ENCODE measurements at places on chromosomes 11 and 22.

- DNase-seq = no peak
Observed at GRCh38 chr11:64071849-64072248, 36.1 kb downstream of the FLRT1 start.

DNA sequence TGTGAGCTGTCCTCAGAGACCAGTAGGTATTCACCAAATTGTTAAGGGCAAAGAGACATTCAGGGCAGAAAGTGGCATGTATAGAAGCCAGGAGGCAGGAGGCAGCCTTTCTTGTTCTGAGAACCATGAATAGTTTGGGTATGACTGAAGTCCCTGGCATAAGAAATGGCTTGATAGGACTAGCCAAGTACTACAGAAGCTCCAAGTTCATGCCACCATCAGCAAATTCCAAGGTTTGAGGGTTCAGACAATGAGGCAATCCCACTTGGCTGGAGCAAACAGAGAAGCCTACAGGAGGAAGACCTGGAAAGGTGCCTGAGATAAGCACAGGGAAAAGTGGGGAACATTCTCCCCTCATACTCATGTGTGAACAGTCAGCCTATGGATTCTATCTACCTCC, 25.8 kb downstream of the XRRA1 start:
- no peak for DNase-seq

DNA sequence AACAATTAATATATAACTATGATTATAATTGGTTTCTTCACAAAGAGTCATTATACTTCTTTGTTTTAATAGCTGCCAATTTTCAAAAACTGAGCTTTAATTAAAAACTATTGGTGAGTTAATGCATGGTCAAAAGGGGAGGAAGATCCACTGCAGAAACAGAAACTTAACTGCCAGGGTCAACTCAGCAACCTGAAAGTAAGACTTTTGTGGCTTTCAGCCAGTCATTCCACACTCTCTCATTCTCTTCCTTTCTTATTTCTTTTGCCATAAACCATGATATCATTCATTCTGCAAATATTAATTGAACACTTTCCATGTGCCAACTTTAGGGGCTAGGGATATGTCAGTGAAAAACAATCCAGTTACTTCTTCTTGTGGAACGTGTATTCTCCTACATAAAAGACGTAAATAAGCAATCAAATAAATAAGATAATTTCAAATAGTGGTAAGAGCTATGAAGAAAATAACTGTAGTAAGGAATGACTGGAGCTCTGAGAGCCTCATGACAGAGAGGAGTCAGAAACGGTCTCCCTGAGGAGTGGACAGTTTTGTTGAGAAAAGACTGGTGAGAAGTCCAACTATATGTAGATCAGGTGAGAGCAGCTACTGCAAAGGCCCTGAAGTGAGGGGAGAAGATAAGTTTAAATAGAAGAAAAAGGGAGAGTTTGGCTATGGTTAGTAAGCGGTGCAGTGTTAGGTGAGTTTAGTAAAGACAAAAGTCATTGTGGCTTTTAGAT, 130.5 kb downstream of the GRIA4 start:
- no peak for DNase-seq

- DNase-seq = no peak
Observed at GRCh38 chr22:24330636-24331035, 60.0 kb downstream of the SPECC1L start.

DNA sequence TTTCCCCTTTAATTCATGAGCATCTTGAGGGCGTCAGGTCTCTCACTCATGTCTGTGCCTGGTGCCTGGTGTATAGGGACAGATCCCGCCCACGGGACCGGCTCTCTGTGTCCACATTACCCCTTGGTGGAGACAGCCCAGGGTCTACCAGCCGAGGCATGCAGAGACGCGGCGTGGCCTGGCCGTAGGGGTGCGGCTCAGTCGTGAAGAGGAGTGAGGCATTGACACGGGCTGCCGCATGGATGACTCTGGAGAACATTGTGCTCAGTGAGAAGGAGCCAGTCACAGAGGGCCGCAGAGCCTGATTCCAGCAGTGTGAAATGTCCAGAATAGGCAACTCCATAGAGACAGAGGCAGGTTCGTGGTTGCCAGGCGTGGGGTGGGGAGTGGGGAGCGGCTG, 209.8 kb downstream of the TBC1D22A start:
- no peak for DNase-seq

GRCh38 chr11:1304380-1304779, 5.1 kb downstream of the TOLLIP start:
- DNase-seq = no peak

DNA sequence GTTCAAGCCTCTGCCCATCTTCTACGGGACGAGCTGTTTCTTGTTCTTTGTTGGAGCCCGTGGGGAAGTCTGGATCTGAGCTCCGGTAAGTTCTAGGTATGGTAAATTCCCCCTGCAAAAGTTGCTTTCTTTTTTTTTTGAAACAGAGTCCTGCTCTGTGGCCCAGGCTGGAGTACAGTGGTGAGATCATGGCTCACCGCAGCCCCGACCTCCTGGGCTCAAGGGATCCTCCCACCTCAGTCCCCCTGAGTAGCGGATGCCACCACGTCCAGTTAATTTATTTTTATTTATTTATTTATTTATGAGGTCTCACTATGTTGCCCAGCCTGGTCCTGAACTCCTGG, 35.5 kb upstream of the MOB2 start:
- DNase-seq = no peak

GRCh38 chr11:37643968-37644367, 1045.9 kb upstream of the RAG2 start:
- DNase-seq = no peak

- no peak for DNase-seq
Observed at GRCh38 chr22:27487600-27488452, 313.7 kb downstream of the MN1 start.

- DNase-seq = no peak
Observed at GRCh38 chr11:24531528-24531927, 34.7 kb downstream of the LUZP2 start.

- no peak for DNase-seq
Observed at GRCh38 chr11:120316880-120317688, 8.0 kb upstream of the TLCD5 start.

- DNase-seq = no peak
Observed at GRCh38 chr11:2298131-2298794, 3.5 kb downstream of the C11orf21 start.

DNA sequence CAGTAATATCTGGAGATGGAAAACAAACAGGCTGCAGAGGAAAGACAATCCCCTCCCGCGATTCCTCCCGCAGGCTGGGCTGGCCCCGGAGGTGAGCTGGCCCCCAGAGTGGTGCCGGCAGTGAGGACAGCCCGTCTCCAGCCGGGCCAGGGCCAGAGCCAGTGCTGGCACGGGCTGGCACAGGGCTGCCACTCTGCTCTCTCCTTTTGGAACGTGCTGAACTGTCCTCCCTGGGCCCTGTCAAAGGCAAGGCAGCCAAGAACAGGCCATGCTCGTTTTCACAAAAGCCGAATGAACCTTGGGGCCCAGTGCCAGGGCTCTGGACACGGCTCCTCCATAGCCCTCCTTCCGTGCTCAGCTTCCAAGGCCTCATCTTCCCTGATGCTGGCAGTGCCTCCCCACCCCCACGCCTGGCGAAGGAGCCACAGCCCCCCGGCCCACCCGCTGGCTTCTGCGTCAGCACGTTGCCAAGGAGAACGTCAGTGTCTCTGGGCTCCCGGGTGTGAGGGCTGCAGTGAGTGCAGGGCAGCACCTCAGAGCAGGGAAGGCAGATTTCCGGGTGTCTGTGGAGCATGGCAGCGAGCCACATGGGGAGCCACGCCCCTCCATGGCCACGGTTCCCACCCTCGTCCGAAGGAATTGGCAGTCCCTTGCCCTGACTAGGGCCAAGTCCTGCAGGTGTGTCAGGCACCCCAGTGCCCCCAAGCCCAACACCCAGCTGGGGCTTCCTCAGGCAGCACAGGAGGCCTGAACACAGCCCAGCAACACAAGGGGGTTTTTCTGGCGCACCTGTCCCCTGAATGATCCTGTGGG, 28.6 kb downstream of the GNAZ start:
- no peak for DNase-seq

- no peak for DNase-seq
Observed at GRCh38 chr11:47617417-47617809, 23.2 kb upstream of the C1QTNF4 start.

- no peak for DNase-seq
Observed at GRCh38 chr11:1868636-1869291, 15.9 kb downstream of the LSP1 start.

- no peak for DNase-seq
Observed at GRCh38 chr11:117228091-117228490, 3.8 kb downstream of the PCSK7 start.

GRCh38 chr11:76695133-76695532, 24.6 kb upstream of the LRRC32 start:
- DNase-seq = no peak

DNA sequence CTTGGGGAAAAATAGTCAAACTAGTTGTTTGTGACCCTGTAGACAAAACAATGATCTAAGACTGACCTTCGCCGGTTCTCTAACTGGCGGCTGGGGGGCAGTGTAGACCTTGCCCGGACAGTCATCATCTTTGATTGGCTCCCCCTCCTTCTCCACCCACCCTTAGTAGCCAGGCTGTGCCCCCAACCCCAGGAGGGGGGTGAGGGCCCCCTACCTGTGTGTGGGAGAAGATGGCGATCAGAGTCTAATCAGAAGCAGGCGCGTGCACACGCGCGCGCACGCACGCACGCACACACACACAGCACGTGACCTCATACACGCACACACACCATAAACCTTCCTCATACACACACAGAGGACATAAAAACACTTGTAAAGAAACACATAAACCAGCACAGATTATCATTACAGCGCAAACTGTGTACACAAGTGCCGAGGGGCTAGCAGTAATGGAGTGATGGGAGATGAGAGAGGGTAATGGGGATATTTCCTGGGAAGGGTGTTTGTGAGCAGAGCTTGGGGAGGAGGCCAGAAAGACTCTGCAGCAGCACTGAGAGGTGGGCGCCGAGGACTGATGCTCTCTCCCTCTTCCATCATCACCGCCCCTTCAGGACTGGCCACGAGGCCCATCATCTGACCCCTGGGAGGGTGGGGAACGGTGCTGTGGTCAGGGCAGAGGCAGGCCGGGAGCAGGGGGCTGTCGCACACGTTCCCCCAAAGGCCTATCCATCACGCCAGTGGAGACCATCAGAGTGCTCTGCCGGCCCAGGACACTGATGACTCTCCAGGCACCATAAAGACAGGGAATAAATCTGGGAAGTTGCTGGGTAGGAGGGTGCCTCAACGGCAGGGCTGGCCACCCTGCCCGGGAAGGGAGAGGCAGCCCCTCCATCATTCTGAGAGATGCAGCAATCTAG, 12.2 kb downstream of the NECTIN1 start:
- DNase-seq = no peak

- DNase-seq = no peak
Observed at GRCh38 chr11:17683377-17684161, 35.8 kb upstream of the MYOD1 start.

DNA sequence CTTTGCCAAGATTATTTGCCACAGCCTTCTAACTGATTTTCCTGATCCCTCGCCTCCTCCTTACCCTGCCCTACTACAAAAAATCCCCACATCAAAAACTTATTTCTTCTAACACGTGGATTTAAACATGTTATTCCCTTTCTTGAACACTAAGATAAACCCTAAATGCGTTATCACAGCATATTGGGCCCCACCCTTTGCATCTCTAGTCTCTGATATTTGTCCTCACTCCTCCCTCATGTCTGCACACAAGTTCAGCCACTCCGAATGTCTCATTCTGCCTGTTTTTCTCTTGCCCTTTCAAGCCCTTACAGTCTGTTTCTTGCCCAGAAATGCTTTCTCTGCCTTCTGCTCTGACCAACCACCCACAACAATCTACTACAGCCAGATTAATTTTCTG, 10.6 kb upstream of the ACER3 start:
- no peak for DNase-seq

DNA sequence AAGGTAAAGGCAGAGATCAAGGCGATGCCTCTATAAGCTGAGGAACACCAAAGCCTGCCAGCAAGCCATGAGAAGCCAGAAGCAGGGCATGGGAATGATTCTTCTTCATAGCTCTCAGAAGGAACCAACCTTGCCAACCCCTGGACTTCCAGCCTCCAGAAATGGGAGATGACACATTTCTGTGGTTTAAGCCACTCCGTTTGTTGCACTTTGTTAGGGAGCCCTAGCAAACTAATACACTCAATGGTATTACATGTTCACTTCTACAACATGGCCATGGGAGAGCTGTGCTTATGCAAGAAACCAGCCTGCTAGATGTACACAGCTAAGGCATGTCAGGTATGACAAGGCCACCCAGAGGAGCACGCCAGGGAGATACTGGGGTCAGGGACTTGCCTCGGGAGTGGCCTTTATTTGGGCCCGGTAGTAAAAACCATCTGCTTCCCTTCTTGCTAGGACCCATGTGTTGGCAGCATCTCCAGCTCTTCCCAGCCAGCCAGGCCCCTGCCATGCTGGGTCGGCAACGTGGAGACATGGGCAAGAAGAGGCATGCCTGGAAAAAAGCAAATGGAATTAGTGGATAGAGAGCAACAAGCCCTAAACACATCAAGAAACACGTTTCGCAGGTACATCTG, 3.6 kb downstream of the C11orf16 start:
- DNase-seq = no peak

DNA sequence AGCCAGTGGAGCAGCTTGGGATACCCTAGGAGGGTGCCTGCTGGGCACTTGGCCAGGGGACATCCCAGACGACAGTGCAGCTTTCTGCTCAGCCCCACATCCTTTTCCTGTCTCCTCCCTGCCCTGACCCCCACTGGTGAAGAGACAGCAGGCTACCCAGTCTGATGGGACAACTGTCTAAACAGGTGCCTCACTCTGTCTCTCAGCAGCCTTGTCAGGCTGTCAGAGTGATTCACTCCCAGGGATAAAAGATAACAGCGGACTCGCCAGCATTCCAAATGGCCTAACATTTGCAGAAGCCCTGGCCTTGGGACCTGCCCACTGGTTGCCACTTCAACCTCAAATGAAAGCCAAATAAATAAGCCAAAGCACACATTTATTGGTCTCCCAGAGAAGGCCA, 318.6 kb upstream of the PLET1 start:
- no peak for DNase-seq

- no peak for DNase-seq
Observed at GRCh38 chr11:75591966-75592365, 29.9 kb downstream of the SERPINH1 start.

DNA sequence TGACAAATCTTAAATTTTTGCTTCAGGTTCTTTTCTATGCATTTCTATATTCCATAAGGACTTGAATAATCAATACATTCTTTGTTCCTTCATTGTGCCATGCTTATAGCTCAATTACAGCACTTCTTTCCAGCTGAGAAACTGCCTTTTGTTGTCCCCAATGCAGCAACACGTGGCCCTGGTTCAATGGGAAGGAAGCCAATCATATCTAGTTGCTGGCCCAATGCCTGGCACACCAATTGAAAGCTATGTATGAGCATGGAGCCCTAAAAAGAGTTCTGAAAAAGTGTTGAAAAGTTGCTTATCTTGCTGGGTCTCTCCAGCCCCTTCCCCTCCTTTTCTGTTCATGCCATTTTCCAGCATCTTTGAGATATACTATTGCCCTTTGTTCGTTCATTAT, 448.0 kb upstream of the FAT3 start:
- no peak for DNase-seq

DNA sequence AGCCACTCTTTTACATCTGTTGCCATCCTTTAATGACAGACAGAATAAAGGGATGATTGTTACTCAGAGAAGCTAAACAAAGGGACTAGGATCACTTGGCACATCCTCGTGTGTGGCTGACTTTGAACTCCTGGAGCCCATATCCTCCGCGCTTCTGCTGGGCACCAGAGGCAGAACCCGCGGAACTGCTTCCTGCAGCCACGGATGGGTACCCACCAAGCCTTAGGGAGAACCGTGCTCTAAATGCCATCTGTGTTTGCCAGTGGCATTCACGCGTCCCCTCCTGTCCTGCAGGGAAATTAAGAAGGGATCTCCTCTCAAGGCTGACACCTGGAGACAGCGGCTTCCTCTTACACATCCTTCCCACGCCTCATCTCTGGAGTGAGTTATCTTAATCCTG, 294.4 kb downstream of the NTM start:
- no peak for DNase-seq
